ENCODE measurements at places on chromosomes 1 and 21. TPM values are rescaled to one million over a fixed set of nuclear protein-coding genes. Genes with fewer than 3 reads are reported as not detected.

GRCh38 chr1:66998972-66999371 is 55.0 kb downstream of the SLC35D1 start:
- DNase-seq: no peak

TMEM269 gene
- 0.31 TPM for total RNA-seq

CGN gene
- total RNA-seq: 2.0 TPM

DNA sequence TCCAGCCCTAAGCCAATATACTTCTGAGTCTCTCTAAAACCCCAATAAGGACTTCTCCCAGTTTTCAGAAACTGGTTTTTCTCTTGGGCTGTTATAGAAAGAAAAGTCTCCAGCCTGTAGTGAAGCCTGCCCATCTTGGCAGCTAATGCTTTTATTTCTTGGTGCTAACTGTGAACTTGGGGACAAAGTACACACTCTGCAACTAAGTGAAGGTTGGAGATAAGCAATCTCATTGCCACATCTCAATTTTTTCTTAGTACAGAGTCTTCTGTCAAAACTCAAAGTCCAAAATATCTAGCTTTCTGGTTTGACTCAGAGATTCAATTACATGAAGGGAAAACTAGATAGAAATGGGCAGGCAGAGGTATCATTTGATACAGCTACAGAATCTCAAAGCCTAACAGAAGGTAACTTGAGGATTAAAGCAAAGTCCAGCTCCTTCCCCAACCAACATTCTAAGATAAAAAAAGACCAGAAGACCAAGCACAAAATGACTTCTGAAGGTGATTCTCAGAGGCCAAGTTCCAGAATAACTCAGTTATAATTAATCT is 14.0 kb downstream of the AK2 start:
- no peak for DNase-seq

GNAI3 gene
- 7.0 TPM for total RNA-seq

DNA sequence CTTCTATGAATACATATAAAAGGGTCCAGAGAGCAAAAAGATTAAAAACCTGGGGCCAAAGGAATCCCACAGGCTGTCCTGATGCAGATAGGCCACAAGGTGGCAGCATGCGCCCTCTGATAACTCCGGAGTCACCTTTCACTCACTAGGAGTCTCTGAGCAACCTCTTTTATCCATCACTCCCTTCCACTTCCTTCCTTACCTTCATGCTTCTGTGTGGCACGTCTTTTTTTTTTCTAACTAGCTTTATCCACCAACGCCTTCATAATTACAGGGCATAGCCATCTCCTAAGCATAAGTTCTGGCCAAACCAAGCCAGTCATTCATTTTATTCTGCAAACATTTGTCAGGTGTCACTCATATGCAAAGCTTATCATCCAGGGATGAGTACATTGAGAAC is 3.9 kb upstream of the PGLYRP4 start:
- DNase-seq: peak; percentile 82

XCL2 gene
- total RNA-seq: not detected

DNA sequence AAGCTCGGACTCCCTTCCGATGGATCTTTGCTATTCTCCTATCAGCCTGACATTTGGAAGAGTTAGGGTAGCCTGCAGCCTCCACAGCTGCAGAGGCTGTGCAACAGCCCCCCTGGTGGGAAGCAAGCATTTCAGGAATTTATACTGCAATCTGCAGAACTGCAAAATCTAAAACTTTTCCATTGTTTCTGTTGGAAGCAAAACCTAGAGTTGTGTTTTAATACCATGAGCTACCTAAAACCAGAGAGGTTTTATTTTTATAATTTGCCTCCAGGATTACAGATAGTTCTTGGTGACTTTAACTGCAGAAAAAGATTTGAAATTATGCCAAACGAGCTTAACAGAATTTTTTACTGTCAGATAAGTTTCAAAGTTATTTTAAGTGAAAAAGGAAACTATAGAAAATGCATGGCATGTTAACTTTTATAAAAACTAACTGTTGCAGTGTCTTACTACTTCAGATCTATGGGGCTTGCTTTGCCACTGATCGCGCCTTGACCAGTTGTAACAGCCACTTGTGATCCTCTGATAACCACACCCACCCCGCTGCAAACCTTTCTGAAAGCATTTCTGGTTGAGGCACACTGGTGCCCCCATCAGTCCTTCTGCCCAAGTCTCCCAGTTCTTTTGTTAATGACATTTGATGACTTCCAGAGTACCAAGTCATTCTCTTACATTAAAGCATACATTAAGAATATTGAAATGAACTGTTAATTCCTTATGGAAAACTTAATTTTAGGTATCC is 64.8 kb downstream of the PRDM2 start:
- no peak for DNase-seq

DNA sequence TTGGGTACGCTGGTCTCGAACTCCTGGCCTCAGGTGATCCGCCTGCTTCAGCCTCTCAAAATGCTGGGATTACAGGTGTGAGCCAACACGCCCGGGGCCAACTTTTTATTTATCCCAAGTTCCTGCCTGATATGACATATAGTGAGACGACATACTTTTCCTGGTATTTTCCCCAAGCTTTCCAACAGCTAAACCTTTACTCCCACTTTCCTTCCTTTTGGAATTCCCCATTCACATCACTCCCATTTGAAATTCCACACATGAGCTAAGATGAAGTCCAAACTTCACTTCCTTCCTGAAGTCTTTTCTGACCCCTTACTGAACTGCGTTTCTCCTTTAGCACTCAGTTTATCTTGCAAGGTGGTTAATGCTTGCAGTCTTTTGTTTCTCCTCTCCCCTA is 64.1 kb downstream of the S1PR1 start:
- DNase-seq: no peak

GRCh38 chr1:87174724-87175245 is 153.9 kb upstream of the LMO4 start:
- no peak for DNase-seq

FMO5 gene
- total RNA-seq: 3.3 TPM

DNA sequence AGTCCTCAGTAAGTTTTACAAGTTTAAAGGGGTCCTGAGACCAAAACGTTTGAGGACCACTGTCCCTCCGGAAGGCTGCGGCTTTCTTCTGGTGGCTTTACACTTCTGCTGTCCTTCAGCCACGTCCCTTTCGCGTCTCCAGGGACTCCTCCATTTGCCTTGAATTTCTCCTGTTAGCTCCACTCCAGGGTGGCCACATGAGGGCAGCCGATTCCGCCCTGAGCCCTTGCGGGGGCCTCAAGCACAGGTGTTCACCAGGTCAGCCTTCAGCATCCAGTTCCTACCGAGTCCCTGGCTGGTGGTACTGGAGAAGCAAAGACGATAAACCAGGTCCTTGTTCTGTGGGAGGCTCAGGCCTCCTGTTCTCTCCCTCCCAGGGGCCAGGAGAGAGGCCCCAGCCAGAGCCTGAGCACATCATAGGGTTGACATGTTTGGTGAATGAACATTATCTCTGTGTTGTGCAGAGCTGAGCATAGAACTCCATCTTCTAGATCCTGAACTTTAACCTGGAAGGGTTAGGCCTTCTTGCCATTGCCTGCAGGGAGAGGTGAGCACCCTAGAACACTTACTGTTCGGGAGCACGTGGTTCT is 27.4 kb upstream of the COQ8A start:
- no peak for DNase-seq

GRCh38 chr21:31618696-31619430 is 40.6 kb upstream of the SOD1 start:
- no peak for DNase-seq

- no peak for DNase-seq
These were observed 25.5 kb downstream of the CD58 start for GRCh38 chr1:116545359-116545705.

SLC30A2 gene
- total RNA-seq: not detected

PAX7 gene
- not detected for total RNA-seq

- no peak for DNase-seq
These were observed 11.5 kb upstream of the KCNAB2 start for GRCh38 chr1:6033986-6034749.

- DNase-seq: no peak
These were observed 13.5 kb downstream of the OLFML2B start for GRCh38 chr1:162010175-162010506.

OR2L3 gene
- 0.13 TPM for total RNA-seq

DNA sequence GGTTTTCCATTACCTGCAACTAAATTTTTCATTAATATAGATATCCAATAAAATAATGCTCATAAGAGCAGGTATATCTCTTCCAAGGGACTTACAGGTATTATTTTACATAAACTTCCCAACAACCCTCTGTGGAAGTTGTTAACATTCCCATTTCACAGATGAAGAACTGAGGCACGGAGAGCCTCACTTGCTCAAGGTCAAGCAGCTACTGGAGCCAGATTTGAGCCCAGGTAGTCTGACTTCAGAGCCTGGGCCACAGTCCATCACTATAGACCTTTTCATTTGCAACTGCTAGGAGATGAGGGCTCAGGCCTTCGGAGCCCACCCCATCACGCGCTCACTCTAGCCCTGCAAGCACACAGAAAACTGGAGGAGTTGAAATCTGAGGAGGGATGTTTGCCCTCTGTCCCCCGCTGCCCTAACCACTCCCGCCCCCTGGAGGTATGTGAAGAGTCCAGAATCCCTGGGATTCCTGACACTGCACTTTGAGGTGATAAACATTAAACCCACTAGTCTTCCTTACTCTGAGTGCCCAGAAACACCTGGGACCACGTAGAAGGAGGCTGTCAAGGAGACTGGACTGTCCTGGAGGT is 11.7 kb upstream of the ALPL start:
- peak; percentile 27 for DNase-seq

DNA sequence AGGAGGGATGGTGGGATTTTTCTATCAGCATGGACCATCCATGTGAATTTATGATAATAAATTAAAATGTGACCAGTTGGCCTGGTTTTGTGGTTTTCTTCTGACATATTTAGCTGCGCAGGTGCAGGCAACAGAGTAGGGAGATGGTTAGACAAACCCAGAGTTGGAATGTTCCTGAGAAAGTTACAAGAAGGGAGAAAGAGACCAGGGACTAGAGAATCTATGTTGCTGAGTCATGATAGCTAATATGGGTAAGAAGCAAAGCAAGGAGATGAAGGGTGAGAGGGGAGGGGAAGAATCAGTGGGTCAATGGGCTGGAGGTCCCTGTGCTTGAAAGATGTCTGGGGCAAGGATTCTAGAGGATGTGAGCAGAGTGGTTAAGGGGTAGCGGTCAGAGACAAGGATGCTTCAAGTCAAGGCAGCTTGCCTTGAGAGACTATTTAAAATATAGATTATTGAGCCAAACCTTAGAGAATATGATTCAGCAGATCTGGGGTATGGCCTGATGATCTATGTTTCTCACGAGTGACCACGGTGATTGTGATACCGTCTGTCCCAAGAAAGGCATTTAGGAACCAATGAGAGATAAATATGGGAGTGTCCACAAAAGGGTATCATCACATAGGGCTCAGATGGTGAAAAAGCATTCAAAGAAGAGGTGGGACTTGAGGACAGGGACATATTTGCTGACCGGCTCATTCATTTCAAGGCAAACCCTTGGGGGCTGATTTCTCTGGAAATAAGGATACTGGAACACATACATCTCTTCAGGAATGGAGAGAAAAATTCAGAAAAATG is 219.7 kb upstream of the PLD5 start:
- DNase-seq: no peak

FAM151A gene
- not detected for total RNA-seq

DNA sequence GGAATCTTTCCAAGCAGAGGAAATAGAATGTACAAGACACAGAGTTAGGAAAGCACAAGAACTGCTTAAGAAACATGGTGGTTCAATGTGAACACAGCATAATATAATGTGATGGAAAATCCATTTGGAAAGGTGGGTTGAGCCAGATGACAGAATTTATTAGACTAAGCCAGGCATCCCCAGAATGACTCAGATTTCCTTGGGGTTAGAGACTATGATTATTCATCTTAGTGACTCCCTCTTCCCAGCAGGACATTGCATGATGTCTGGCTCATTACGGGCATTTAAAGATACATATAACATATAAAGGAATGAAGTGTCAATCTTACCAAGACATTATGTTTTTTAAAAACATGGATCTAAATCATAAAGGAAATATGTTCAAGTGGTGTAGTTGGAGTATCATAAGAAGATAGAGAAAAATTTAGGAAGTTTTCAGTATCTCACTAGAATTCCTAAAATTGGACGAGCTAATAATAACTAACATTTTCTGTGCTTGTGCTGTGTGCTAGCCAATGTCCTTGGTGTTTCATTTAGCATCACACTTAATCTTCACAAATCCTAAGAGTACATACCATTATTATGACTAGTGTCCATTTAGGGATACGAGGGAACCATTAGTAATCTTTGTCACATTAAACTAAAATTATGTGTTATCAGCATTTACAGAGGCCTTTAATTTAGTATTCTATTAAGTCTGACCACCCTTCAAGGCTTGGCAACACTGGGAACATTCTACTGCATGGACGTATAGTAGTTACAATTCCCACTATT is 41.0 kb upstream of the ST6GALNAC5 start:
- no peak for DNase-seq

FCRL1 gene
- 1.4 TPM for total RNA-seq

GRCh38 chr21:32336711-32337110 is 38.1 kb downstream of the MRAP start:
- DNase-seq: no peak

DNA sequence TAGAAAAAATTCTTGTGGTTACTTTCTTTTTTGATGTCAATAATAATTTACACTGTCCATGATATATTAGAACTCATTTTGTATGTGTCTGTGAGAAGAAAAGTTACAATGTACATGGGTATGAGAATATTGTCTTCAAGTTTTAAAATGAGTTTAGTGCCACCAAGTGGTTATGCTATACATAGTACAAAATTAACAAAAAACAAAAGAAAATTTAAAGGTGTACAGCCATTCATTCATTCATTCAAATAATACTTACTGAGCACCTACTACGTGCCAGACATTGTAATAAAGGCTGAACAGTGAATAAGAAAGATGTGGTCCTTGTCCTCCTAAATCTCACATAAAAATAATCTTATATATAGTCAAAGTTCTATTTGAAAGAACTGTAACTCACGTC is 27.7 kb downstream of the UCHL5 start:
- DNase-seq: no peak

GRCh38 chr21:29064850-29065481 is 8.5 kb downstream of the CCT8 start:
- no peak for DNase-seq

Data from sciatic nerve (tissue), 2 donors.